ENCODE measurements at places on chromosomes 1 and 21. TPM values are rescaled to one million over a fixed set of nuclear protein-coding genes. Genes with fewer than 3 reads are reported as not detected.

The KRTAP19-1 gene
- not detected for total RNA-seq

The NUAK2 gene
- total RNA-seq = 1.9 TPM

The ALPL gene
- total RNA-seq = 0.90 TPM

The RCSD1 gene
- 7.8 TPM for total RNA-seq

The QSOX1 gene
- 124 TPM for total RNA-seq

Data from gastrocnemius medialis (tissue), 4 donors.